ENCODE measurements at places on chromosomes 6 and 20.

GRCh38 chr20:48908656-48909319, 12.7 kb upstream of the ARFGEF2 start:
- DNase-seq: no peak

DNA sequence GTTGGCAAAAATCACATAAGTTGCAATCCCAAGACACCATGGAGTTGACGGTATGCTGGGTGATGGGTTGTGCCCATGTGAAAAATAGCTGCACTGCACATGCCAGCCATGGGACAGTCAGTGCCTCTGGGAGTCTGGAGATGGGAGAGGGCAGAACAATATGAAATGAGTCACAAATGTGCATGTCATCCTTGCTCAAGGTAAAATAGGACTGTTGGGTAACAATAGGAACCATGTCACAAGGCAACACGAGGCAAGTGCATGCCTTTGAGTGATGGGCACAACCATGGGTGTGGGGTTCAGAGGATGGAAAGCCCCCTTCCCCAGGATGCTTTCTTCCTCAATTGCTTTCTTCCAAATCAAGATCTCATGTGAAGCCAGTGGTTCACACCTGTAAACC, 70.5 kb upstream of the PIM1 start:
- DNase-seq: no peak

GRCh38 chr20:46246559-46246958, 61.7 kb downstream of the CDH22 start:
- no peak for DNase-seq

DNA sequence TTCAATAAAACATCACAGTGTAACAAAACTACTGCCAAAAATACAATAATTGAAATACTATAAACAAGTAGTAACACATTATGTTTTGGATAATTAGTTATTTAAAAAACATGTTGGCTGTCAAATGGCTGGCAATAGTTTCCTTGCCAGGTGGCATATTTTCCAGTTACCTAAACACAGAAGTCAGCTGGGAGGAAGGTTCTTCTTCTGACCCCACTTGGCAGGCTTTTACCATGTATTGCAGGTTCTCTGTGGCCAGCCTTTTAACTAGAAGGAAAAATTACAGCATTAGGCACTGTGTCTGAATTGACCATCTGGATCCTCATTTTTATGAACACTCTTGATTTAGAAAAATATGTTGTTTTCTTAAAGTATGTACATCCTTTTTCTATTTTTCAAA, 131.4 kb downstream of the MMS22L start:
- no peak for DNase-seq

- DNase-seq: peak; percentile 55
These were observed 67.2 kb upstream of the SMLR1 start for GRCh38 chr6:130760006-130760405.
